ENCODE measurements at places on chromosomes 4 and X.

DNA sequence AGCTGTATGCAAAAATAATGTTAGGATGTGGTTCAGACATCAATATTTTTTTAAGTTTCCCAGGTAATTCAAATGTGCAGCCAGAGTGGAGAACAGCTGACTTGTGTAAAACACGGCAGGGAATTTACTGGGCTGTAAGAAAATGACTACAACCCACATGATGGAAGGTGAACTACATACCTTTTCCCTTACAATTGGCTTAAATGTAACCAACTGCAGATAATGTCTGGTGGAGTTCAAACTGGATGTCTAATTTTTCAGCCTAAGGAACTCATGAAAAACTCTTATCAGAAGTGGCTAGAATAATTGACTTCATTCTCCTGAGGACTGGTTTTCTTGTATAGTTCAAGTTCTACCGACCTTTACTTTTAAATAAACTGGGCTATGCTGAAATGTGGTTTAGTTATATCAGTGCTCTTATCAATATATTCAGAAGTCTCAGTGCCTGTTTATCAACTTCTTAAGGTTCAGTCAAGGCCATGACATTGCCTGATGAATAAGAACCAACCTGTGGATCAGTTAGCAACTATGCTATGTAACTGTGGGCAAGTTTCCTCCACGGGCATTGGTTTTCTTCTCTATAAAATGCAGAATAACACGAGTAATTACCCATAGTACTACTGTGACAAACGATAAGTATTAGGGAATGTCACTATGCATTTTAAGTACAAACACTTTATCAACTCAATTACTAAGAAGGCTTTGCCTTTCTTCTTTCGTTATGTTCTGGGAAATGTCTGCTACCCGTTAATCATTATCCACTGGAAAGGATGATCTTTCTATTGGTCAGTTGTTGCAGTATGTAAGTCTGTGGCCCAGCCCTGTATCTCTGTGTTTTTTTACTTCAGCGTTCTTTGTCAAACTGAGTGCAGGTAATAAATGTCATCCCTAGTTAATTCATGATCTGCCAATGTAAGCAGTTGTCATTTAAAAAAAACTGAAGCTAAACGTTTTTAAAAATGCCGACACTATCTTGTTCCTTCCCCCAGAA lies 181.6 kb downstream of the PCDH7 start:
- no peak for DNase-seq

DNA sequence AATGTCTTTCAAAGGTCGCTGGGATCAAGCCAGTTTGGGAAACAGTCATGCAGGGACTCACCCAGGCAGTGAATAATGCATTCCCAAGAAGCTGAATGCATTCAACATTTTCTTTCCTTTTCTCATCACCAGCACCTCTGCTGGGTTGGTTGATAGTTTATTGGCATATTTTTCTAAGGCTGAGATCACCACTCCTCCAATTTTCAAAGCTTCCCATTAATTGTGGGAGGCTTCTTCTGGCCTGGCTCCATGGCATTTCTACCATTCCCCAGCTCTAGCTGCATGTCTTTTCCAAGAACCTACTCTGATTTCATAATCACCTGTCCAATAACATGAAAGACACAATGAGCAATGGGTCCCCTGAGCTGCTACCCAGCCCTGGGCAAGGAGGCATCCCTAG lies 35.8 kb downstream of the CHRDL1 start:
- no peak for DNase-seq

- DNase-seq, result no peak
Measured at GRCh38 chr4:73311428-73311827, 52.8 kb upstream of the ANKRD17 start.

GRCh38 chr4:57044996-57045395 lies 65.2 kb downstream of the IGFBP7 start:
- DNase-seq, result no peak

DNA sequence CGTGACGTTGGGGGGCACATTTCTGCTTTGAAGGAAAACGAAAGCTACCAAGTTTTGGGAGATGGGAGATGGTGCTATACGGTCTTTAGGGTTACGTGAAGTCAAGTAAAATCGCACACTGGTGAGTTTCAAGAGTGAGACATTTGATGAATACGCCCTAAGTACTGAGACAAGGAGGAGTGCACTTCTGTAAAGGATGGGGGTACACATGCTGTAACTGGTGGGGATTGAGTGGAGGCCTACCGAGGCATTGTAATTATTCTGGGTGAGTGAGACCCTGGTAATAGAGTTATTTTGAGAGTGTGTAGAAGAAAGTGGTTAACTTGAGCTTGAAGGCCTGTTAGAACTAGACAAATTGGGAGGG lies 536 bp downstream of the SH3BGRL start:
- DNase-seq, result no peak

- no peak for DNase-seq
Measured at GRCh38 chr4:109174224-109174953, 128.1 kb downstream of the COL25A1 start.

GRCh38 chrX:22674932-22675331 lies 324.8 kb upstream of the DDX53 start:
- DNase-seq, result no peak

DNA sequence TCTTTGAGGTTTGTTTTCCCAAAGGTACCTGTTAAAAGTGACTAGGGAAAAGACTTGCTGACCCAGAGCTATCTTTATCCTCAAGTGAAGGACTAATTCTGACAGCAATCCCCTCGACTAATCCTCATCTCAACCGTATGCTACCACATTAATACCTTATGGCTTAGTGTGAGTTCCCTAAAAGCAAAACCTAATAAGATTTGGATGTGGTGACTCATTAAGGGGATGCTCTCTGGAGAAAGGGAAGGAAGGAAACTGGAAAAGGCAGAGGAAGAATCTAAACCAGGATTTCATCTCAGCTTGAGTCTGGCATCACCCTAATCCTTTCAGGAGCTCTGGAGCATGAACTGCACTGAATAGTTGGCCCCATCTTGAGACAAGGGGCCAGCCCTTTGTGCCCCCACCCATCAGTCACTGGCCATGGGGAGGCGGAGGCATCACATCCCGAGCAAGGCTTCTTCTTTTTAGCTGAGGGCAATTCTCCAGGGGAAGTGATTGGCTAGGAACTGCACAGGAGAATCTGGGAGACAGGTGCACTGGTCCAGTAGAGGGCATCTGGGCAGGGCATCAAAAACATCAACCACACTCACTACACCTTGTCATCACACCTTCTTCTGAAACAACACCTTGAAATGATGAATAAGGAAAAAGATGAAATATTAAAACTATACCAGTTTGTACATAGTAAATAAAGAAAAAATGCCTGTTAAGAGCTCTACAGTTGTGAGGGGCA lies 6.9 kb upstream of the BBS7 start:
- DNase-seq, result no peak

DNA sequence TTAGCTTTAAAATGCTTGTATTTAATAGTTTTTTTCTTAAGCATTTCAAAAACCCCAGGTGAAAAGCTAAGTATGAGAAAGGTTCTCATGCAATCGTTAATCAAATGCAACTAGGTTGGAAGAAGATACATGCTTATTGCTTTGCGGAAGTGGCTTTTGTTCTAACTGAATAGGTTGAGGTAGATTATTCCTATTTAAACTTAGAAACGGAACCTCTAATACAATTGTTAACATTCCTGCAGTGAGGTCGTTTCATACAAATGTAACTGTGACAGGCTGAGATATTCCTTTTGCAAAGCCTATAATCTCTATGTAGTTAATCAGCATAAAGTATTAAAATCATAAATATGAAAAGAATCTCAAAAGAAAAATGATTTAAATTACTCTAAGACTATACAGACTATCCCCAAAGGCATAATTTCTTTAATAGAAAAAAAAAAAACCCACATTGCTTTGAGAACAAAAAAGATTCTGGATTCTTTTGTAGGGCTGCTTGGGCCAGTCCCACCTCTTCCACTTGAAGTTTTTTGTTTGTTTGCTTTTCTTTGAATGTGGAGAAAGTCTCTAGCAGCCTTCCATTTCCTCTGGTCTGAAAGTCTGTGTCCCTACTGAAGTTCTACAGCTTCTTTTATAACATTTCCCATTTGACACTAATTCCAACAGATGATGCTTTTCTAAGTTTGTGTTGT lies 25.6 kb upstream of the SORBS2 start:
- DNase-seq, result no peak

- DNase-seq, result no peak
Measured at GRCh38 chrX:134501941-134502340, 42.0 kb downstream of the HPRT1 start.

GRCh38 chrX:123740536-123740935 lies 7.7 kb upstream of the THOC2 start:
- no peak for DNase-seq

DNA sequence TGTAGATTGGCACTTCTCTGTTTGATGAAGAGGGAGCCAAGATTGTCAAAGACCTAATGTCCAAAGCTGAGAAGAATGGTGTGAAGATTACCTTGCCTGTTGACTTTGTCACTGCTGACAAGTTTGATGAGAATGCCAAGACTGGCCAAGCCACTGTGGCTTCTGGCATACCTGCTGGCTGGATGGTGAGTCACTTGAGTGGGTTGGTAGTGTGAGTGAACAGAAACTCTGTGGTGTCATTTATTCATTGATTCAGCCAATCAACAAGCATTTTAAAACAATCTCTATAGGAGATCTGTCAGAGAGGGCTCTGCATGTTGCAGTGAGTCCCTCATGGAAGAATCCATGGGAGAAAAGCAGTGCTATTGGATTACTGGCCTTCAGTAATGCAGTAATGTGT lies 16.3 kb downstream of the TAF9B start:
- DNase-seq, result no peak

GRCh38 chrX:132258509-132258908 lies 39.3 kb upstream of the RAP2C start:
- no peak for DNase-seq

GRCh38 chr4:20456407-20456806 lies 204.7 kb downstream of the SLIT2 start:
- DNase-seq, result no peak
